ENCODE measurements at places on chromosomes 4 and X.

GRCh38 chr4:102362922-102363432 is 17.7 kb upstream of the SLC39A8 start:
- no peak for DNase-seq

- no peak for DNase-seq
Observed at GRCh38 chrX:427812-428725, 41.4 kb upstream of the PPP2R3B start.

DNA sequence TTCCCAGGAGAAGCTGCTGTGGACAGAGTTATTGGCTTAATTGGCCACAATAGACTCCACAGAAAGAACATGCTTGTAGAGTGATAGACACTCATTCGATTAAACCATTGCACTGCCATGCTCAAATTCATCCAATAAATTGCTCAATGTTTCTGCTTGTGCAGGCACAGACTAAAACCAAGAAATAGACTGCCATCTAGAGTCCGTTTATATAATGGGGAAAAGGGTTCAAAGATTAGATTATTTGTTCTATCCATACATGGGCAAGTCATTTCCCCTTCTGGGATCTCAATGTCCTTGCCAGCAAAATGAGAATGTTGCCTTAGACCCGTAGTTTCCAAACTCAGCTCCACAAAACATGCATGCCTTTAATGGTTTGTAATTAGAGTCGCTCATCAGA is 8.7 kb downstream of the SMIM10 start:
- no peak for DNase-seq

DNA sequence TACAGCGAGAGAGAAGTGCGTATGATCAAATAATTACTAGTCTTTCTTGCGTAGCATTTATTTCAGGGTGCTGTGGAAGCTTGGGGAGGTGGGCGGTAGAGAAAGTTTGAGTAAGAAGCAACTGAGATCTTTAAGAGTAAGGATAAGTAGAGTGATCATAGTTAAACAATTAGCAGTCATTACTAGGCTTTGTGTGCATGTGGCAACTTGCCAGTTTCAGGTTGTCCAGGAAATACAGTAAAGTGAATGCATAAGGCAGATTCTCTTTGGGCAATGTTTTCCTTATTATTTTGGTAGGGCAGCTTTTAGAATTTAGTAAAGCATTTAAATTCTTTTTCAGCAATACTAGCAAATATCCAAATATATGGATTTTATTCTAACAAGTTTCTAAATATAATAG is 57.0 kb downstream of the HPGDS start:
- DNase-seq = no peak

GRCh38 chrX:84189125-84189524 is 1.1 kb upstream of the RPS6KA6 start:
- DNase-seq = no peak
